ENCODE measurements at places on chromosomes 1 and 21. TPM values are rescaled to one million over a fixed set of nuclear protein-coding genes. Genes with fewer than 3 reads are reported as not detected.

Gene APCS
- total RNA-seq, result not detected

Gene RAVER2
- total RNA-seq, result 11.8 TPM

Gene RPE65
- 0.91 TPM for total RNA-seq

Gene FAM177B
- total RNA-seq, result 0.51 TPM

Gene OPTC
- total RNA-seq, result not detected

Gene SHISAL2A
- total RNA-seq, result 2.6 TPM

Measured in prostate gland (tissue), 2 donors.